ENCODE measurements at places on chromosomes 7 and 10.

- DNase-seq = no peak
Observed at GRCh38 chr10:46299536-46300369, 13.0 kb downstream of the ANTXRL start.

DNA sequence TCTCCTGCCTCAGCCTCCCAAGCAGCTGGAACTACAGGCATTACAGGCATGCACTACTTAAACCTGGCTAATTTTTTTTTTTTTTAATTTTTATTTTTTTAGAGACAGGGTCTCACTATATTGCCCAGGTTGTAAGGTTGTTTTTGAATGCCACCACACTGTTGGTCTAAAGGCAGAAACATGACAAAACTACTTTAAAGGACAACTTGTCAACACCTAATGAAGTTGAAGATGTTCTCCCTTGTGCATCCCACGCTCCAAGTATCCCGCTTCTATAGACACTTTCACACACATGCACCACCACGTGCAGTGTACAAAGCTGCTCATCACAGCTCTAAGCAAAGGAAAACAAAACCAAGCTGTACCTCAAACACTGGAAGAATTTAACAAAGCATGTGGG lies 226.4 kb downstream of the FGFR2 start:
- no peak for DNase-seq

- DNase-seq = no peak
Observed at GRCh38 chr7:87128861-87129267, 23.4 kb upstream of the DMTF1 start.

DNA sequence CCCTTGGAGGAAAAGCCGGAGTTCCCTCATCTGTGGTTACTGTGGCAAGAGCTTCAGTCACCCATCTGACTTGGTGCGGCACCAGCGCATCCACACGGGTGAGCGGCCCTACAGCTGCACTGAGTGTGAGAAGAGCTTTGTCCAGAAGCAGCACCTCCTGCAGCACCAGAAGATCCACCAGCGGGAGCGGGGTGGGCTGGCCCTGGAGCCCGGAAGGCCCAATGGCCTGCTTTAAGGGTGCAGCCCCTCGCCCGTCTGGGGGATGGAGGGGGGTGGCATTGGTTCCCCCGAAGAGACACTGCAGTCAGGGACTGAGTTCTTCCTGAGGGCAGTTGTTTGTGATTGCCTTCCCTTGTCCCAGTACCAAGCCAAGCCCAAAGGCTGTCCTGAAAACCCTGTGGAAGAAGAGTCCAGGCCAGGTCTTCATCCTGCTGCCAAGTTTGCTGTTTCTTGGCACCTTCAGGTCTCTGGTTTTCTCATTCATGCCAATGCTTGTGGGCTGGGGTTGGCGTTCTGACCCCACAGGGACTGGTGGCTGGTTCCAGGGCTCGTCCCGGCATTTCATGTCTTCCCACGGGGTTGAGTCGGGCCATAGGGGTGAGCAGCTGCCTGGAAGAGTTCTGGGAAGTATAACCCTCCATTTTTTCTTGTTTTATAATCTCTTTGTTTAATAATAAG lies 7.7 kb upstream of the ZNF783 start:
- no peak for DNase-seq

GRCh38 chr10:49382226-49382625 lies 13.7 kb downstream of the DRGX start:
- no peak for DNase-seq

DNA sequence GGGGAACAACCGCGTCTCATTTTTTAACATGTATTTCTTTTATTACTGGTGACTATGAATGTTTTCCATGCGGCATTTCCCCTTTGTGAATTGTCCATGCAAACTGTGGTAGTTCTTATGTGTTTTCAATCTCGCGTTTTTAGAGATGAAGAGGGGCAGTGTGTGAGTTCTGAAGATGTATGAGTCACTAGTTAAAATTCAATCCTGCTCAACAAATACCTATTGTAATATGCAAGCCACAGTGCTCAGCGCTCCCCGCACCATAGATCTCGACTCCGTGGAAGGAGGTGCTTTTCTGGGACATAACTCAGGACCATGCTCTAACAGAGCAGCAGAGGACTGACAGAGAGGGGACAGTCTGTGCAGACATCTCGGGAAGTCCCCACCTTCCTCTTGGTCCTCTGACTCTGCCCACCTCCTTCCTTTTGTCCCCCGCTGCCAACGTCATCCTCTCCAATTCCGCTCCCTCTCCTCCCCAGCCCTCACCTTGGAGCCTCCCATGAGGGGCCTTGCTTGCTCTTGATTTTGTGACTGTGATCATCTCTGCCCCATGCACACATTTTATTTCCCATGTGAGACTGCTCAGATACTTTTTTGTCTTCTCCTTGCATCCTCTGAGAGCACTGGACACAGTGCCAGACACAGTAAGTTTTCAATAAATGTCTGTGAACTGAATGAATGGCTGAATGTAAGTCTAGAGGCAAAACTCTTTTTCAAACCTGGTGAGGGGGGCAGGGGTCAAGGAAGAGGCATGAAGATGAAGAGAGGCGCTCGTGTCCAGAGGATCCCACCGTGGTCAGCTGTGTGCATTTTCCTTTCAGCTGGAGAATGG lies 42.7 kb upstream of the PLEKHA1 start:
- DNase-seq = no peak

GRCh38 chr10:66836057-66836456 lies 89.8 kb upstream of the LRRTM3 start:
- DNase-seq = no peak

DNA sequence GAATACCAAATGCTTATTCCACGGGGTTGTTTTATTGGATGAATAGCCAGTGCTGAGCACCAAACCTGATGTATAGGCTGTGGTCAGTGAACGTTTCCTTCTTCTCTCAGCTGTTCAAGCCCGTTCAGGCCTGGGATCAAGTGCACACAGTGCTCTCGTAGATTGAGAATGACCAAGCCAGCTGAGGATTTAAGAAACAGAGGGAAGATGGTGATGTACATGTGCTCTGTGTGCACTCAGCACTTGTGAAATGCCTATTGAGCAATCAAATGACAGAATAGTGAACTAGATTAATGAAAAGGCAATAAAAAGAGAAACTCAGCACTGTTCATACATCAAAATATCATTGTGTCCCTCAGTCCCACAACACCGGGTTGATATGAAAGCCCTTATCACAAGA lies 302.5 kb downstream of the BMPER start:
- DNase-seq = no peak

DNA sequence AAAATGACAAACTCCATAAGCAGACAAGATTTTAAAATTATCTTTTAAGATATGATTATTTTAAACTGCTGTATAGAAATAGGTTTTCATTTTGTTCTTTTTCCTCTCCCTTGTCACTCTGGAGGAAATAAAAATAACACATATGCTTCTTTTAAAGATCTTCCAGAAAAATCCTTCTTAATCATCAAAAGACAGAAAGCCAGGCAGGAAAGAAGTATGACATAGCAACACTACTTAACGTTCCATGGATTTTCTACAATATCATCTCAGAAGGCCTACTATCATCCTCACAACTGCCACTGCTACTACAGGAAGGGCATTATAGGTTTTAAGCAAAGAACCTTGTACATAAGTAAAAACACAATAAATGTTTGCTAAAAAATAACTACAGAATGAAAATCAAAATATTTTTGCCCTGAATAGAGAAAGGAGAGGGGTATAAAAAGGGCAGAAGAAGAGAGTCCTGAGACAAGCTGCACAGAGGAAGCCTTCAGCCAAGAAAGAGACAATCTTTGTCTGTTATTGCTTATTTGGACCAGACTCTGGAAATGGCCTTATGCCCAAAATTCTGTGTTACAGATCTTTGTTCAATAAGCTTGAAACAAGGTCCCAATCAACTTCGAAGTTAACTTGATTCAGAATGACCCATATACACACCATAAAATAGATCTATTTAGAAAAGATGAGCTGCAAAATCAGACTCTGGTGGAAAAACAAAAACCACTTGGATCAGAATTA lies 67.8 kb downstream of the ABI1 start:
- DNase-seq = no peak

GRCh38 chr7:144019457-144019856 lies 19.3 kb downstream of the OR6B1 start:
- DNase-seq = no peak

DNA sequence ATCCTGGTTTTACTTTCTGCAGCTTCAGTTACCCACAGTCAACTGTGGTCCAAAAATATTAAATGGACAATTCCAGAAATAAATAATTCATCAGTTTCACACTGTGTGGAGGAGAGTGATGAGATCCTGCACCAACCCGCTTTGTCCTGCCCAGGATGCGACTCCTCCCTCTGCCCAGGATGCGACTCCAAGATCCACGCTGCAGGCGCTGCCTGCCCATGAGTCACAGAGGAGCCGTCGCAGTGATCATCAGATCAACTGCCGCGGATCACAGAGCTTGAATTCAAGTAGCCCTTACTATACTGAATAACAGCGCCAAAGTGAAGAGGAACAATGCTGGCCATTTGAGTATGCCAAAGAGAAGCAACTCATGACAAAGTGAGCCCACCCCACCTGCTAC lies 61.5 kb downstream of the GRB10 start:
- no peak for DNase-seq

DNA sequence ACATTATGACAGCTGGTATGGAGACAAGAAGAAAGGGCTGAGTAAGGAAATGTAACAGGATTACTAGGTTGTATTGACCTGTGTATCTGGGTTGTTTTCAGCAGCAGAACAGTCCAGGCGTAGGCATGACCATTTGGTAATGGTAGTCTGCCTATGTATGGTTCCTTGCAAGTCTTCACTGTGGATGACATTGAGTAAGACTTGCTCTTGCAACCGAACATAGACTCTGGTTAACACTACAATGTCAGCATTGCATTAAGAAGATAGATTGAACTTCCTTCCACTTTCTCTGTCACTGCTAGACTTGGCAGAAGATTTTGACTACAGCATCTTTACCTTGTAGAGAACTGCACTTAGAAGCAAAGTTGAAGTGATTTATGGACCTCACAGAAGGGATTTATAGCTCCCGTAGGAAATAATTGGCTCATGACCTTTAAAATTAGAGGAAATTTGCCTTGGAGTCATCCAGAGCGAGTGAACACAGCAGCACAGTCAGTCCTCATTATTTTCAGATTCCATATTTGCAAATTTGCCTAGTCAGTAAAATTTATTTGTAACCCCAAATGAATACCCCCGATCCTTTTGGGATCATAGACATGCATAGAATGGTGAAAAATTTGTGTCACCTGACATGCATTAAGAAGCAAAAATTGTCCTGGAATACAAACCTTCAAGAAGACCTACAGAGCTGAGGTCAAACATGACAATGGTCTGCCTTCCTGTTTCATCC lies 79.6 kb upstream of the STRIP2 start:
- DNase-seq = no peak

DNA sequence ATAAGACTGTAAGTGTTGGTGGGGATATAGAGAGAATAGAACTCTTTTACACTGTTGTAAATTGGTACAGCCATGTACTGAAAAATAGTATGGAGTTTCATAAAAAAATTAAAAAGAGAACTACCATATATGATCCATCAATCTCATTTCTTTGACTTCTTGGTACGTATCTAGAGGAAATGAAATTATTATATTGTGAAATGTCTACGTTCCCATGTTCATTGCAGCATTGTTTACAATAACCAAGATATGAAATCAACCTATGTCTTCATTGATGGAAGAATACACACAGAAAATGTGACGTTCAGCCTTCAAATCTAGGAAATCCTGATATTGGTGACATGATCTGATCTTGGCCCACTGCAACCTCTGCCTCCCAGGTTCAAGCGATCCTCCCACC lies 32.0 kb downstream of the SHOC2 start:
- no peak for DNase-seq

- DNase-seq = no peak
Observed at GRCh38 chr7:150738092-150738491, 874 bp downstream of the GIMAP5 start.

DNA sequence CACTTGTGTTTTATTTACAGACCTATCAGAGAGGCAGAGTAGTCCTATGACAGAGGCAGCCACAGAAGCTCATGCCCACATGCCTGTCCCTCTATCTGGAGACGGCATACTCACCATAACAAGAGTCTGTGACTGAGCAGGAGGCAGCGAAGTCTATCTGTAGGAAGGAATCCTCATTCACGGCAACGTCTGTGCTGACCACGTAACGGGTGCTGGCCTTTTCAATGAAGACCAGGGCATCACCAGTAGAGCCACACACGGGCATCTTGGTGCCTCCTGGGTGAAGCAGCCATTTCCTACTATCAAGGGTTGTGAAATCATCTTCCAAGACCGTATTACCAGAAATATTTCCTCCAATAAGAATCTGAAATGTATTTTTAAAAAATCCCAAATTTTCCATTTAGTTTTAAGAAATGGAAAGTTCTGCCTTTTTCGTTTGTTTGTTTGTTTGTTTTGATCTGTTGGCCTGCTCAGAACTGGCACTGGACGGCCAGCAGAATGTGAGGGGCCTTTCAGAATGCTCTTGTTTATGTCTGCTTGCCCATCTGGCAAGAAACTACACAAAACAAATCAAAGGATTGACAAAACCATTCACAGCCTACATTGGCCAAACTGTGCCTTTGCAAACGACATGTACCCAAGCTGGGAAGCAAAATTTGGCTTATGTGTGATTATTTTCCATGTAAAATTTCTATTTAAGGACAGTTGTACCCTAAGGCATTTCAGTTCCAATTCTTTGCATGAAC lies 93.1 kb upstream of the SLC26A5 start:
- DNase-seq = no peak

DNA sequence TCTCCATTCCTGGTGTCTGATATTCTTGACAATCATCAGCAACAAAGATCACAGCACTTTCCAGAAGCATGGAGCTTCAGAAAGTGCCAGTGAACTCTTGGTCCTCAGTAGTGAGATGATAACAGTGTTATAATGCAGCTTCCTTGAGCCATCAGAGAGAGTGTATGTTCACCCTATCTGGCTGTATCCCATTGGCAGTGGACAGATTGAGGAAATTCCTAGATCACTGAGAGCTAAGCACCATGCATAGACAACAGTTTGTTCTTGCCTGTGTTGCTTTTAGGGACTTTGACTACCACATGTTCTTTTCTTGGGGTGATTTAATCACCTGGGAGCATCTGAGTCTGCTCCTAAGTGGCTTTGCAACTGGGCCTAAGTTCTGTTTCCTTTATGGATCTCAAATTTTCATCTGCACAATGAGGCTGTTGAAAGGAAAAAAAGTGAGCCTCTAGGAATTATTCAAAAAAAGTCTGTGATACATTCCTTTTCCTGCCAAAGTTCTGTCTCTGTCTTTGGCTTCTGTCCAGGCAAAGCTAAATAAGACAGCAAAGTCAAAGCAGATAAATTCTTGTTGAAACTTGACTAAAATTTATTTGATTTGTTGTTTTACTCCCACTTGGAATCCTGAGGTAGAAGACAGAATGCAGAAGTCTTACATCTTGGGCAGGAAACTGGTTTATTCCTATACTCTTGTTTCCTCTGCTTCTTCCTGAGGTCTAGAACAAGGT lies 14.5 kb upstream of the ZNF282 start:
- DNase-seq = no peak
